T-helper 2 cell treated with Interferon-gamma antibody and Interleukin-4, amounts not matched to agents 100 ng/mL and 5 ng/mL, for 36 hours (primary cell): ENCODE measurements at places on chromosomes 6 and 20. TPM values are rescaled to one million over a fixed set of nuclear protein-coding genes. Genes with fewer than 3 reads are reported as not detected.

DEFB132 gene
- not detected in 2 replicates for total RNA-seq

RPN2 gene
- total RNA-seq, result 235 and 241 TPM in 2 replicates

TPMT gene
- 7.0 and 7.1 TPM in 2 replicates for total RNA-seq

ELOVL5 gene
- 121 and 125 TPM in 2 replicates for total RNA-seq
